CD4-positive, alpha-beta T cell (primary cell): ENCODE measurements at places on chromosomes 5 and 9.

- DNase-seq, result no peak
Measured at GRCh38 chr5:147918101-147918685, 11.9 kb upstream of the C5orf46 start.

DNA sequence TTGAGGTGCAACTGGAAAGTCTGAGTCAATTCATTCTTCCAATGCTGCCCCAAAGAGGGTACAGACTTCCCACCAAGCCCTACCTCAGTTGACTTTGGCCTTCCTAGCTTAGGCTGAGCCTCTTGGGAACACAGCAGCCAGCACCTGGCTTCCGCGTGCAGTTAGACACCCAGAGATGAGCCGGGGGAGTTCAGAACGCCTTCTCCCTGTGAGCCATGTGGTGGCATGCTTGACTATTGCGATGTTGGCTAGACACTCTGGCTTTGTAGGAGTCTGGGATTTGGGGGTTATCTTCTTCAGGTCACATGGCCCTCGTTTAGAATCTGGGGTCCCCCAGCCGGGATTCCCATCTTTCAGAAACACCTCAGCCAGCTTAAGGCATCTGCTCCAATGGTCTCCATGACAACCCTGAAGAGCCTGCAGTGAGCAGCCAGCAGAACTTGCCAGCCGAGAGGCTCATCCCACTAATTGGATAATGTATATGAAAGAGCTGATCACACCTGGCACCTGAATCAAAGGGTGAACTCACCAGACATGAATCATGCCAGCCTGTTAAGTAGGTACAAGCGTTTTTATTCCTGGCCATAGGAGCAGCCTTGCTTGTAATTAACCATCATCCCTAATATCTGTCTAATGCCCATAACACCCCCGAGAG, 167.5 kb downstream of the SYK start:
- no peak for DNase-seq

DNA sequence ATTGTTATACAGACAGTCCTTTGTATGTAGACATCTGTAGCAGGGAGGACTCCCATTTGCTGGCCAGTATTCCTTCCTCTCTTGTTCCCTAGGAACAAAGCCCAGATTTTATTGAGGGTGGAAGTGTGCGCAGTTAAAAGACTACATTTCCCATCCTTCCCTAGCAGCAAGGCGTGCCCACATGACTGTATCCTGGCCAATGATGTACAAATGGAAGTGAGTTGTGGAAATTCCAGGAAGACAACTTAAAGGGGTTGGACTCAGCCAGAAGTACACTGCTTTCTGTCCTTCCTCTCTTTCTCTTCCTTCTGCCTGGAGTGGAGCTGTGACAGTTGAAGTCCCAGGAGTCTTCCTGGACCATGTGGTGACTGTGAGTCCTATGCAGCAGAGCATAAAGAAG, 89.0 kb downstream of the HRH2 start:
- DNase-seq, result no peak

GRCh38 chr5:3740546-3741373, 145.1 kb downstream of the IRX1 start:
- no peak for DNase-seq

- no peak for DNase-seq
Measured at GRCh38 chr9:71916834-71917534, 5.5 kb downstream of the C9orf85 start.

GRCh38 chr5:138966236-138966985, 91.3 kb upstream of the LRRTM2 start:
- DNase-seq, result no peak

- no peak for DNase-seq
Measured at GRCh38 chr5:94754824-94755223, 136.4 kb downstream of the SLF1 start.

DNA sequence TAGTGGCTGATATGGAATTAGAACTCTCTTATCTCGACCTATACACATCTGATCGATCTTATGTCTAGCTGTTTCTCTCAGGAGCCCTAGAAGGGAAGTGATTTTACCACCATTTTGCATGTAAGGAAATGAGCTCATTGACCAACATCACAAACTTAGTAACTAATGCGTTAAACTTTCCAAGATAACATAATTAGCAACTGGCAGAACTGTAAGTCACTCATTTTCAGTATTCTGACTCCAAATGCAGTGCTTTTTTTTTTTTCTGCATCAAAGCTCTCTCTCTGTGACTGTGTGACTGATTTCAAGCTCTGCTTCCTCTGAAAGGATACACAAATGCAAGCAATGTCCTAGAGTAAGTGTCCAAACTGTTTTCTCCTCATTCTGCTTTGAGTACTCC, 68.1 kb upstream of the FBXL7 start:
- no peak for DNase-seq

- no peak for DNase-seq
Measured at GRCh38 chr9:12463641-12464040, 229.5 kb upstream of the TYRP1 start.

DNA sequence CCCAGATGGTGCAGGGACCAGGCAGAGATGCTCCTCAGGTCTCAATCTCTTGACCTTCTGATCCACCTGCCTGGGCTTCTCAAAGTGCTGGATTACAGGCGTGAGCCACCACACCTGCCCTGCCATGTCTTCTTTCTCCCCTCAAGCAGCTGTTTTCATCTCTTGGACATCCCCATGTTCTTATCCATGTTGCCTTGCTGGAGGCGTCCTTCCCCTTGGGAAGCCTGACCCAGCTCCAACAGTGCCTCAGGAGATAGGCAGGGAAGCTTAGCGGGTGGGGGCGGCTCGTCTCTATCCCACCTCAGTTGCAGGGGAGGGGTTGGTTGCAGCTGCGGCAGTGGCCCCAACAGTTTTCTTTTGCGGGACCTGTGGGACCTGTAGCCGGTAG, 24.7 kb upstream of the SPATA31E1 start:
- DNase-seq, result no peak

DNA sequence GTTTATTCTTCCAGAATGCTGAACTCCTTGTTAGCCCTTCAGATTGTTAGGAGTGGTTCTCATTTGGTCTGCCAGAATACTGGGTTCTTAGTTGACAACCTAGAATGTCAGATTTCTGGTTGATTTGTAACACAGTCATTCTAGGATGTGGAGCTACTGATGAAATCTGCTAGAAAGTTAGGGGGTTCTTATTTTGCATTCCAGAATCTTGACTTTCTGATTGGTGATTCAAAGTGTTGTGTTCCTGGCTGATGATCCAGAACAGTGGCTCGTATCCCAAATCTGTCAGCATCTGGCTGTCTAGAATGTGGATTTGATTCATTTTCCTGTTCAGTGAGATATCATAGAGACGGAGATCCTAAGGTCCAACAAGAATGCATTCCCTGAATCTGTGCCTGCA, 21.9 kb downstream of the PTGS1 start:
- DNase-seq, result no peak

DNA sequence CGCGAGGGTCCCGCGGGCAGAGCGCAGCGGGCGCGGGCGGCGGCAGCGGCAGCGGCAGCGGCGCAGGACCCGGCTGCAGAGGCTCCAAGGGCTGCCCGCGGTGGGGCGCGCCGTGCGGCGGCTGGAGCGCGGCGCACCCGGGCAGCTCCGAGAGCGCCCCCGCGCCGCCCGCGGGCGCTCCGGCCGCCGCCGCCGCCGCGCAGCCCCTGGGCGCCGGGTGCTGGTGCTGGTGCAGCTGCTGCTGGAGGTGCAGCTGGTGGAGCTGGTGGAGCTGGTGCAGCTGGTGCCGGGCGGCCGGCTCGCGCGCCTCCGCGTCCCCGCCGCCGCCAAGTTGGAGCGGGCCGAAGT, 644 bp downstream of the IER5L start:
- no peak for DNase-seq

- DNase-seq, result no peak
Measured at GRCh38 chr9:69173497-69173890, 583 bp upstream of the TJP2 start.

DNA sequence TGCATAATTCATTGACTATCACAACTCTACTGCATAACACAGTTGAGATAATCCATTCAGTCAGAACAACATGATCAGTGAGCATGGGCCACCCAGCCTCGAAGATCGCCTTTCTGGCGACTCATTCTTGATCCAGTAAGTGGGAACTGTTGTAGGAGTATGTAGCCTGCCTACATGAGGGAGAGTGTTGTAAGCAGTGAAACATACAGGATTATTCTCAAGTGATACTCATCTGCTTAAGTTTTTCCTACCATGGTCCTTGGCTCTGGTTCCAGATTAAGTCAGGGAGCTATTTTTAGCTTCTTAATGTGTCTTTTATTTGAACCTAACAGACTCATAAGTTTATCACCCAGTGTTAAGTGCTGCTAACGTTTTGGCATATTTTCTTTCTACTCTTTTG, 44.0 kb downstream of the TNPO1 start:
- DNase-seq, result no peak

GRCh38 chr9:93576258-93577077, at the start of gene PHF2:
Gene PHF2, plus strand, starts transcription at chr9:93576584. Its CDS starts 190 bp downstream, at chr9:93576774.
- no peak for DNase-seq

- DNase-seq, result no peak
Measured at GRCh38 chr9:113957821-113958341, 81.8 kb downstream of the ZNF618 start.

DNA sequence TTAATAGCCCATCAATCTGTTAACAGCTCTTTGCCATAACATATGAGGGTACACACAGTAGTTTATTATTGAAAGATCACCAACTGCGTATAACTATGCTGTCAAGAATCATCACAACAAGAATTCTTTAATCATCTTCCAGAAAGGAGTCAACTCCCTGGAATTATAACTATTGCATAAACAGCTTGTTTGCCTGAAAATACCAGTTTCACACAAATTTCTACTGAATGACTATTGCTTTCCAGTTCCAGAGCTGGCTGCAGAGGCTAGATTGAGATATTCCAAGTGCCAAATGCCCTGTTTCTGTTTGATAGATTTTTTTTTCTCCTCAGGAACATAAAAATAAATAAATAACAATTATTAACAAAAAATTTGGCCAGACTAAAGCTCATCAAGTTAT, 444.7 kb downstream of the TLE1 start:
- no peak for DNase-seq

- DNase-seq, result no peak
Measured at GRCh38 chr5:9903801-9904200, 273.6 kb upstream of the TAS2R1 start.

DNA sequence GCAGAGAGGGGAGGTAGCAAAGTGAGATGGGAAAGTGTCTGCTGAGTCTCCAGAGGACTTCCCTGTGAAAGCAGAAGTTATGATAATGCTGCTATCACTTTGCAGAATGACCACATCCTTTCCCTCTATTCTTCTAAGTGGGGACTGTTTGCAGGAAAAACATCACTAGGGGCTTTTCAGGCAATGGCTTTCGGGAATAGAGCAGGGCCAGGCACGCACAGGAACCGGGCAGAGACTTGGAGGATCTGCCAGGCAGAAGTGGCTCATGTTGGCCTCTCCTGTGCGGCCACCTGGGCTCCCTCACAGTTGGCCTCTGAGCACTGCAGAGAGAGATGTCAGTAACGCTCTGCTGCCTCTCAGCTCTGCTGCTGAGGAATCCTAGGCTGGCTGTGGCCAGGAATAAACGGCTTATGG, 214.7 kb downstream of the MAST4 start:
- no peak for DNase-seq

- no peak for DNase-seq
Measured at GRCh38 chr9:8709731-8710130, 910.2 kb upstream of the DMAC1 start.

DNA sequence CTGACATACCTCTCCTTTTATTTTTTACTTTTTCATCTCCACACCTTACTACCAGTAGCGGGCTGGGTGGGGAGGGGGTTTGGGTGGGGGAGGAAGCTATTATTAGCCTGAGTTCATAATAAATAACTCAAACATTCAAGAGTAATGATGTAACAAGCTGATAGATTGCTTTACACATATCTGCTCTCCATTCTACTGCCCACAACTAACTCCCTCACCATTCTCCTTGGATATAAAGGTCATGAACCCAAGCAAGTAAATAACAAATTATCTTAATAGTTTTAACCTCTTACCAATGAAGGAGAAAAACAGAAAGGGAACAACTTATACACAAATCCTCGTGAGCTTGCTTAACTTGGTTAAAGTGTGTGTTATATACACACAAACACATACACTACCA, 15.4 kb downstream of the FBXL17 start:
- no peak for DNase-seq

DNA sequence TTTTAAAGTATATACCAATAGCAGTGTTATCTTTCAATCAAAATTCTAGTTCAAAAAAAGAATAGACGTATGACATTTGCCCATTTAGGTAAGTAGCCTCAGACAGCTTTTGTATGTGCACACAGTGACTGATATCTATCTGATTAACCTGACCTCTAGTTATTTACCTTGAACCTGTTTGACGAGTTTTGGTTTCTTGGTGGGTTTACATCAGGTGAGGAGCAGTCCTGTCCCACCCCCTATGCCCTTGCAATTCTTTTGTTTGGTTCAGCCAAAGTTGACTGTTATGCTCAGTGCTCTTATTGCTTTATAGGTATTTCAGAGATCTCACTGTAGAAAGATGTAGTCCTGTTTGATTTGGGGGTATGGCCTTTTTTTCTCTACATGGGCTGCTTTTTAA, 147.2 kb downstream of the ISOC1 start:
- no peak for DNase-seq

- no peak for DNase-seq
Measured at GRCh38 chr5:178430186-178431062, 159.8 kb downstream of the COL23A1 start.

DNA sequence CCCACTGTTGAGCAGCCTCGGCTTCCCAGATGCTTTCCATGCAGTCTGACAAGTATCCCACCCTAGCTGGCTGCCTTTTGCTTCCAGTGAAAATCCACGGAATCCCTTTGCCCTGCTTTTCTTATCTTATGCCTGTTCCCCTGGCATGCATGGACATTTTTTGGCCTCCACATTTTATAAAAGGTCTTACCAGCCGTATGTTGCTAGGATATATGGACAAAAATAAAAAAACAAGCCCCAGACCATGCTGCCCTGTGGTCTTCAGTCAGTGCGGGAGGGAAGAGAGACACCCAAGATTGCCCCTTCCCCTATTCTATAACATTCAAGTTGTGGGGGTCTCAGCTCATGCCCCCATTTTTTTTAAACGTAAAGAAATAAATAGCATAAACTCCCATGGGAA, 129.6 kb downstream of the COL23A1 start:
- no peak for DNase-seq

GRCh38 chr9:74963056-74963455, 10.3 kb upstream of the C9orf40 start:
- no peak for DNase-seq

- DNase-seq, result no peak
Measured at GRCh38 chr9:101707721-101708120, 30.7 kb downstream of the GRIN3A start.

DNA sequence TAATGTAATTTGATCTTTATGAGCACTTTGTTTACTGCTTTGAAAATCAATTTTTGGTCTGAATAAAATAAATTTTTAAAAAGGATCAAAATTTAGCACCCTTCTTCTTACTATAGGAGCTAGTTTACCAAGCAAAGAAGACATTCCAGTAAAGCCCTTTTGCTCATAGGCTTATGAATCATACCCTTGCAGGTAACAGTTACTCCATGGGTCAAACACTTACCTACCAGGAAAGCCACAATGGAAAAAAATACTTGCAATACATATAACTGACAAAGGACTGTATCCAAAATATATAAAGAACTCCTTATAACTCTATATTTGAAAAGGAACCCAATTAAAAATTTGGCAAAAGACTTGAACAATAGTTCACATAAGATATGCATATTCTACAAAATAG, 66.6 kb downstream of the SHOC1 start:
- no peak for DNase-seq
